AG04450 (cell line): ENCODE measurements at places on chromosomes 3 and 15.

DNA sequence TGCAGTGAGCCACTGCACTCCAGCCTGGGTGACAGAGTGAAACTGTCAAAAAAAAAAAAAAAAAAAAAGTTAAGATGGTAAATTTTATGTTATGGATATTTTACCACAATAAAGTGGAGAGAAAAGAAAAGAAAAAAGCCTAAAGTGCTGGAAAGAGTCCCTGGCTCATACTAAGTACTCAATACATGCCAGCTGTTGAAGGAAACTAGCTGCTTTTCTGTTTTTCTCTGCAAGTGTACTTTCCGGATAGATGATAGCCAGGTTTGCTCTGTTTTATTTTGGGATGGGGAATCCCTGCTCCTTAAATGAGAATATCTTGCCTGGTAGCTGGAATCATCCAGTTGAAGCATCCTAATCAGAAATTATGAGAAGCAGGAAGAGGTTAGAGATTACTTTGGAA, 10.9 kb downstream of the EID1 start:
- DNase-seq = no peak

GRCh38 chr3:56238299-56238698, 230.0 kb downstream of the ERC2 start:
- no peak for DNase-seq

DNA sequence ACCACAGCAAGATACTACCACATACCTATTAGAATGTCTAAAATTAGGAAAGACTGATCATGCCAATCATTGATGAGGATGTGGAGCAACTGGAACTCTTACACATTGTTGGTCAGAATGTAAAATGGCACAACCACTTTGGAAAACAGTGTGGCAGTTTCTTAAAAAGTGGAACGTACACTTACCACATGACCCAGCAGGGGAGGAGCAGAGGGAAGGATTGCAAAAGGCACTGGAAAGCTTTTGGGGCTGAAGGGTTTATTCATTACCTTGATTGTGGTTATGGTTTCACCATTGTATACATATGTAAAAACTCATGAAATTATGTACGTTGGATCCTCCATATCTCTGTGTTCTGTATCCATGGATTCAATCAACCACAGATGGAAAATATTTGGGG, 3.3 kb upstream of the EHD4 start:
- DNase-seq = no peak

GRCh38 chr3:13767030-13767429, 112.8 kb downstream of the WNT7A start:
- no peak for DNase-seq

DNA sequence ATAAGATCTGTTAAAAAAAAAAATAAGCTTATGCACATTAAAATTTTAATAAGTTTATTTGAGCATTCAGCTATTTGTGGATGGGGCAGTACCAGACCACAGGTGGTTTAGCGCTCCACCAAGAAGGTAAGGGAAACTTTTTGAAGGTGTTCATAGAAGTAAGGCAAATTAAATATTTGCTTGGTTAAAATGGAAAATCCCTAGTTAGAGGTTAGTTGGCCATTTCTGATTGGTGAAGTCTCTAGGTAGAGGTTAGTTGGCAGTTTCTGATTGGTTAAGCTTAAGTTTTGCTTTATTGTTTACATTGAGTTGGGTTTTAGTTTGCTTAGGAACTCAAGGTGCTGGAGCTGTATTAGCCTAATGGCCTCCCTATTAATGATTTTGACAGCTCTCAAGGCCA, 30.7 kb downstream of the SCN11A start:
- DNase-seq = no peak

DNA sequence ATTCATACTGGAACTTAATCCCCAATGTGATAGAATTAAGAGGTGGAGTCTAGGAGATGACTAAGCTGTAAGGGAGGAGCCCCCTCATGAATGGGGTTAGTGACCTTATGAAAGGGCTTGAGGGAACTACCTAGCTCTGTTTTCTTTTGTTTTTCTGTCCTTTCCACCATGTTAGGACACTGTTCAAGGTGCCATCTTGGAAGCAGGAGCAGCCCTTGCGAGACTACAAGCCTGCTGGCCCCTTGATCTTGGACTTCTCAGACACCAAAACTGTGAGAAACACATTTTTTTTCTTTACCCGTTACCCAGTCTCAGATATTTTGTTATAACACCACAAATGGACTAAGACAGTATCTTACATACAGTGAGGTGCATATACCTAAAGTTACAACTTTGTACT, 26.5 kb downstream of the GOLGA6A start:
- no peak for DNase-seq

GRCh38 chr3:62607287-62608029, 234.1 kb upstream of the FEZF2 start:
- DNase-seq = no peak

DNA sequence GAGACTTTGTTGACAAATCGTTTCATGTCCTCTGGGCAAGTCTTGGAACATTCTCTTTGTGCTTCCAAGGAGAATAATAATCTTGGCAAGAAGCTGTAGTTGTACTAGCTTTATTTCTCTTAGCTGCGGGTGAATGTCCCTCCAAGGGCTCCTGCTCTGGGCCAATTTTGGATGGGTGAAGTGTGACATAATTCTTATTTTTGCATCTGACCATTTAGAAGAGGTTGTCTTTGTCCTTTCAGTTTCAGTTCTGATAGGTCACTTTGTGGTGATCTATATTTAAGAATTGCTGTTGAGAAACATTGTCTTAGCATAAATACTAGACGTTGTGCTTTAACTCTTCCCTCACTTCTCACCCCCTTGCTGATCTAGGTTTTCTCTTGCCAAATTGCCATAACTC, 164.8 kb upstream of the RORA start:
- no peak for DNase-seq

GRCh38 chr3:152226176-152226575, 42.6 kb upstream of the MBNL1 start:
- no peak for DNase-seq

- no peak for DNase-seq
Measured at GRCh38 chr3:195197765-195198425, 73.1 kb downstream of the XXYLT1 start.

DNA sequence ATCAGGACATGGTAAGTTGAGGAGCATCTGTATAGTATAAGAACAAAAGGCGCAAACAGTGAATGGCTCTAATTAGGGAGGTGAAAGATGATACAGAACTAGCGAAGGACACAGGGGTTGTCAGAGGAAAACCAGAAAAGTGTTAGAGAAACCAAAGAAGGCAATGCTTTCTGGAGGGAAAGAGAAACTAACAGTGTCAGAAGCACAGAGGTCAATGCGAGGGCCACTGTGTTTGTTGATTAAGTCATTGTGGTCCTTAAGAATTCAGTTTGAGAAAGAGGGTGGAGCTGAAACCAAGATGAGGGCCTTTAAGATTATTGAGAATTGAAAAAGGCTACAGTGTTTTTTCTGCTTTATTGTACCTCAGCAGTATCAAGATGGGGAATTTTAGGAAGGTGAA, 28.8 kb downstream of the ATG7 start:
- DNase-seq = no peak

DNA sequence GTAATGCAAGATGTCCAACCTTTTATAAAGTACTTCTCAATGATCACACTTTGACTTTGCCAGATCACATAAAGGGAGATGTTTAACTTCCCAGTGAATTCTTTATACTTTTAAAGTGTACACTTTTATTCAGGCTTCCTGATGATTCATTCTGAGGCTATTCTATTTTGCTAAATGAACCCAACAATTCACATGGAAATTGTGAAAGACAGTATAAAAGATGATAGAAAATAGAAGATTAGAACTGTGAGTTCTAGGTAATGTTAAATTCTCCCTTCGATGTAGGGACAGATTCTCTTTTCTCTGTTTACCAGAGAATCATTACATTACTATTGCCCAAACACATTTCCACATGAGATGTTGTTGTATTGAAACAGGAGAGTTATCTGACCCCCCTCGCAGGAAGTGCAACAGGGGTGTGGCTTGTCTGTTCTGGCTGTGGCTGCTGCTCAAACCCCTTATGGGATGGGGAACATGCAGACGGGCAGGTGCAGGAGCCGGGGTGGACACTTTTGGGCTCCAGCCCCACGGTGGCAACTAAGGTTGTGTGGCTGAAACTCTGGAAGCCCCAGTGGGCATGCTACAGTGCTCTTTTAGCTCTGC, 131.3 kb upstream of the LRTM1 start:
- DNase-seq = no peak

DNA sequence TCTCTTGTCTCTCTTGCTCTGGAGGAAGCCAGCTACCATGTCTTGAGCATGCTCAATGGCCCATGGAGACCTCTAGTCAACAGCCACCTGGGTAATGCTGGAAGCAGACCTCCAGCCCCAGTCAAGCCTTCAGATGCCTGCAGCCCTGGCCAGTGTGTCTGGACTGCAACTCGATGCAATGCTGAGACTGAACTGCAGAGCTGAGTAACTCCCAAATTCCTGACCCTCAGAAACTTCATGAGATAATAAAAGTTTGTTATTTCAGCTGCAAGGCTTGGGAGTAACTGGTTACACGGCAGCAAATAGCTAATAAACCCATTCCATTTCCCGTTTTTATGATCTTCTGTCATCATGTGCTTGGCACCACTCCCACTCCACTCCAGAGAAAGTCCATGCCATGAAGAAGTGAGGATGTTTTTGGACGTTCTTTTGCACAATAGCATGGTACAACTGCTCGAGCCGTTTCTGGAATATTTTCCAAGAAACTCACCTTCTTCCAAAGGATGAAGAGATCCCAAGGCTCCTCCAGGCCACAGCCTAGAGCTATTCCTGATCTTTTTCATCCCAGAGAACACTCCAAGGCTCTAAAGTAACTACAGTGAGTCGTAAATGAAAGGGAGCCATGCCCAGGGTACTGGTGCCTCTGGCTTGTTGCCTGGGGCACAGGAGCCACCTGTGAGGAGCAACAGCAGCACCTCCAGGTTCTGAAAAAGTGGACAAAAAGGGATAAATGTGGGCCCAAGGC, 72.0 kb upstream of the KLF13 start:
- DNase-seq = no peak

DNA sequence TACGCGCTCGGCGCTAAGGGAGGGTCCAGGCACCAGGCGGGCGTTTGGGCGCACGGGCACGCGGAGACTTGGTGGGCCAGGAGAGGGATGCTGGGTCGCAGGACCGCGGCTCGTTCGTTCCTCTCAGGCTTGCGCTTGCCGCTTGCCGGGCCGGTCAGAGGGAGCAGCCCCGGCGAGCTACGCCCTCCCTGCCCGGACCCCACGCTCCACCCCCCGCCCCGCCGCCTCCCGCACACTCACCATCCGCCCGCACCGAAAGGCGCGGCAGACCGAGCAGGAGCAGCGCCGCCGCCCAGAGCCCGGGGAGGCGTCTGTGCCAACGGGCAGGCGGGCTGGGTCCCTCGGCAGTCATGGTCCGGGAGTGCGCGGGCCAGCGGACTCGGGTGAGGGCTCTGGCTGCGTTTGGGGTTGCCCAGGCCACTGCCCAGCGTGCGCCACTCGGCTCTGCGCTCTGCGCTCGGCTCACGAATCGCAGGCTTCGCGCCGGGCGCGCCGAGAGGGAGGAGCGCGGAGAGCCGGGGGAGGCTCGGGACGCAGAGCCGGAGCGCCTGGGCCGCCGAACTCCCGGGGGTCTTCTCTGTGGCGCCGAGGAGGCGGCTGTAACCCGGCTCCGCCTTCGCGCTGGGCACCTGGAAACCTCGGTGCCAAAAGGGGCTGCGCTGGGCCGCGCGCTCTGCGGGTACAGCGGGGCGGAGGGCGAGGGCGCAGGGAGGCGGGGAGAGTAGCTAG, at the start of gene SUSD5:
SUSD5 (minus strand) TSS at position 365 of the 729 bp plus-strand sequence; CDS start at position 352, 13 bp downstream.
- DNase-seq = no peak

DNA sequence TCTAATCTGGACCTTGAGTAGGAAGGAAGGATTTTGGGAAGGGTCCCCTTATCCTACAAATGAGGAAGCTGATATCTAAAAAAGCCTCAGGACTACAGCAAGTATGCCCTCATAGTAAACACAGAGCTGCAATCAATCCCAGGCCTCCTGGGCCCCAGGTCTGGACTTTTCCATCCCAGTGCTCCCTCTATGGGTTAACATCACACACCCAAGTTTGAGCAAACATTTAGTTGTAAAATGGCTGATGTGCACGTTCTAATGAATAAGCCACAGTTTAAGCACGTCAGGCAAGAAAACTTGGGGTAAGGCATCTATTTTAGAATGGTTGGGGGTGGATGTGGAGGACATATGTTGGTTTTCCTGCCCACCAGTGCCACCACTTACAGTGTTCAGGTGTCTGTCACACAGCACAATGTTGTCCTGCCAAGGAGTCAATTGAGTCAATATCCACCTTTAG, 44.3 kb upstream of the UBE2E1 start:
- DNase-seq = no peak

DNA sequence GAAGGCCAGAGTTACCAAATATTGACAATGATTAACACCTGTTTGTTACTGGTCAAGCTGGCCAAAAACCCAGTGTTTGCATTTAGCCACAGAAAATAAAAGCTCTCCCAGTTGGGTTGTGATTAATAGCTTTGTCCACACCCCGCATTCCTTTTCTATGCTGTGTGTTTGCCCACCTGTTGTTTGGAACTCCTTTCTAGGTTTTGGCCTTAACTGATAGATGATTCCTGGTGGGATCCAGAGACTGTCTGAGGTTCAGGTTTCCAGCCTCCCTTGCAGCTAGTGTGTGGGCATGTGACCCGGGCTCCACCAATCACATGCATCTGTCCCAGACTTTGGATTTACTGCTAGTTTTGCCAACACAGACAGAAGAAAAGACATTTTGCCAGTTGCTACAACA, 83.8 kb downstream of the PTPRG start:
- DNase-seq = no peak

GRCh38 chr3:196553551-196553950, 14.8 kb downstream of the WDR53 start:
- no peak for DNase-seq

GRCh38 chr3:187150599-187150998, 11.3 kb upstream of the RPL39L start:
- DNase-seq = no peak
